ENCODE measurements at places on chromosomes 12 and 14.

- DNase-seq, result no peak
Observed at GRCh38 chr12:15522574-15523187, 200.4 kb downstream of the PTPRO start.

DNA sequence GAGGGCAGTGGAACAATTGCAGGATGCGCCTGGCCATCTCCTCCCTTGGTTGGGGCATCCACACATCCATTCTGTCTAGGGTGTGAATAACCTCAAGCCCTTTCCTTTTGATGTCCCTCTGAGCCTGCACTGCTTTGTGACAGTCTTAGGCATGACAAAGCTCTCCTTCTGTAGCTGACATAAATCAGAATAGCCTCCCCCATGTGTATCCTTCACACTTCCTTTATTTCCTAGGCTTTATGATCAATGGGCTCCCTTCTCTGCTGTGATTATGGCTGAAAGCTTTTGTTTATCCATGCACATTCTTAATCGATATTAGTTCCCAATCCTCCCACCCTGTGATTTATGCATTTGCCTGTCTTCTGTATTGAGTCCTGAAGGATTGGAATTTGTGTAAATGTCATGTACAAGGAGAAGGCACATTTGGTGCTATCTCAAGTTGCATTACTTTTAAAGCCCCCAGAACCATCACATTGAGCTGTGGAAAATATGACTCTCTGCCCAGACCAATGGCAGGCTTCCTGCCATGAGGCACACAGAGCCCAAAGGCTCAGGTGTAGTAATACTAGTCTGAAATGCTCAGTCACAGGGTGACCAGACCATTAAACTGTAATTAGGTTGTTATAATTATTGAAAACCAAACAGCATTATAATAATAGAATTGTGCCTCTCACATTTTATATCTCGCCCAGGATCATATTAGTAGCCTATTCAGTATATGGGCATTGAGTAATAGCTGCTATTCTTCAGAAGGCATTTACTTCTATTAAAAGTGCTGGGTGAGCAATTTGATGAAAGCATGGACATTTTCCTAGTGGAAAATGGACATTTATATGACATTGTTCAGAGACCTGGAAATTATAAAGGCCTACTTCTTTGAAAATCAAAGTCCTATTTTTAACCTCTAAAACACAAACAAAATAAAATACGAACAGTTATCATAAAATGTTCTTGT lies 14.0 kb downstream of the EMP1 start:
- DNase-seq, result no peak

GRCh38 chr14:36451310-36452065 lies 68.5 kb downstream of the NKX2-1 start:
- no peak for DNase-seq

GRCh38 chr12:102958073-102958829 lies 777 bp downstream of the ASCL1 start:
- DNase-seq, result no peak

- DNase-seq, result no peak
Observed at GRCh38 chr14:101111620-101112290, 208.2 kb upstream of the RTL1 start.

DNA sequence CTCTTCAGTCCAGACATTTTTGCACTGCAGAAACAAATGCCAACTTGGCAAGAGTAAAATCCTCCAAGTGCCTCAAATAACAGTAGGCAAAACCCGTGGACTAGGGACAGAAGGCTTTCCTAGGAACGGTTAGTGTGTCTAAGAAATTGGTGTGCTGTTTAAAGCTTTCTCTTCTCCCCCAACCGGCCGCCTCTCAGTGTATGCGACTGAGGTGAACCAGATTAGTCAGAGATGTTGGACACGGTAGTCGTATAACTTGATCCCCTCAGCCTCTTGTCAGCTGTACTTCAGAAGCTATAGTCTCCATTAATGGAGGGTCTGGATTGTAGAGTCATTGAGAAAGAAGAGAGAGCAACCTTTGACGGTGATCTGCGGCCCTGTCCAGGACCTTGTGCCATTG lies 21.7 kb downstream of the PPFIBP1 start:
- DNase-seq, result no peak

- DNase-seq, result no peak
Observed at GRCh38 chr12:6161124-6161882, 36.8 kb upstream of the VWF start.

DNA sequence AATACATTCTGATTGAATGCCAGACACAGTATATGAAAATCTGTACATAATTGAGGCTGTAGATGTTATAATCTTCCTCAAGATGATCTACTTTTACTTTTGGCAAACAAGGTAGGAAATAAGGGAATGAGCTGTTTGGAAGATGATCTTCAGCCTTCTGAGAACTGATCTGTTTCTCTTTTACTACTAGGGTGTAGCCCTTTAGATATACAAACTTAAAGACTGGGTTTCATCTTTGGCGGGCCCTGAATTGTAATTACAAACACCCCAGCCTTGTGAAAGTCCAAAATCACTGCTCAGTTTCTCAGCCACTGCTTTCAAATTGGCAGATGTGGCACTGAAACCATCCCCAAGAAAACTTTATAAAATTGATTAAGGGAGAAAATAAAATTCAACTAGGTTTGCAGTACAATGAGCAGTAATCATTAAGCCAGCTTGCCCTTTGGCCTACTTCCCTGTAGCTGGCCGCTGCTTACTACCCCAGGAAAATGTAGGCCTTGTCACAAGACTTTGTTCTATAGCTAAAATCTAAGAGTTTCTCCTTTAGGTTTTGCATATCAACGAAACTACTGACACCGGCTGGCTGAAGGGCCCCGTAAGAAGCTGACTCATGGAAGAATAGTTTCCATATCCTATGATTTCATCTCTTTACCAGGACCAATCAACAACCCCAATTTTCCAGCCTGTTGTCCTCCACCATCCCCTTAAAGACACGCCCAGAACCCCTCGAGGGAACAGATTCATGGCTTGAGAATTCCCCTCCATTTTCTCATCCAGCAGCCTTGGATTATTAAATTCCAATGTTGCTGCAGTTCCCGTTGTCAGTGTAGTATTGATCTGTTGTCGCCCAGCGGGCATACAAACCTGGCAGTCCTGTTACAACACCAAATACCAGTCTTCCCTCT lies 210.8 kb downstream of the PCNX1 start:
- DNase-seq, result no peak

GRCh38 chr14:33691907-33692306 lies 259.0 kb downstream of the EGLN3 start:
- no peak for DNase-seq

DNA sequence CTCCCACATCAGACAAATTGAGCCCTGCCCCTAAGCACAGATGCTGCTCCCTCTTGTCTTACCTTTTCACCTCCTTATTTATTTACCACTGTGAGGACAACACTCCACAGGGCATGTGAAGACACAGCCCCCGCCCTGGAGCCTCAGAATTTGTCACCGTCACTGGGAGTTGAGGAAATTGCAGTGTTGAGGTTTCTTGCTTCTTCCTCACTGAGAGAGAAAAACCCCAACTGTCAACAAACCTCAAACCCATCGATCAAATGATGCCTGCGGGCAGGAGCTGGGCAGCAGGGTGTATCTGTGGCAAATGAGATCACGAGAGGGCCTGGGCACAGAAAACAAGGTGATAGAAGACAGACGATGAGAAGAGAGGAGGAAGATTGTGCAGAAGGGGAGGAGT lies 30.5 kb upstream of the PLEKHG3 start:
- DNase-seq, result no peak

DNA sequence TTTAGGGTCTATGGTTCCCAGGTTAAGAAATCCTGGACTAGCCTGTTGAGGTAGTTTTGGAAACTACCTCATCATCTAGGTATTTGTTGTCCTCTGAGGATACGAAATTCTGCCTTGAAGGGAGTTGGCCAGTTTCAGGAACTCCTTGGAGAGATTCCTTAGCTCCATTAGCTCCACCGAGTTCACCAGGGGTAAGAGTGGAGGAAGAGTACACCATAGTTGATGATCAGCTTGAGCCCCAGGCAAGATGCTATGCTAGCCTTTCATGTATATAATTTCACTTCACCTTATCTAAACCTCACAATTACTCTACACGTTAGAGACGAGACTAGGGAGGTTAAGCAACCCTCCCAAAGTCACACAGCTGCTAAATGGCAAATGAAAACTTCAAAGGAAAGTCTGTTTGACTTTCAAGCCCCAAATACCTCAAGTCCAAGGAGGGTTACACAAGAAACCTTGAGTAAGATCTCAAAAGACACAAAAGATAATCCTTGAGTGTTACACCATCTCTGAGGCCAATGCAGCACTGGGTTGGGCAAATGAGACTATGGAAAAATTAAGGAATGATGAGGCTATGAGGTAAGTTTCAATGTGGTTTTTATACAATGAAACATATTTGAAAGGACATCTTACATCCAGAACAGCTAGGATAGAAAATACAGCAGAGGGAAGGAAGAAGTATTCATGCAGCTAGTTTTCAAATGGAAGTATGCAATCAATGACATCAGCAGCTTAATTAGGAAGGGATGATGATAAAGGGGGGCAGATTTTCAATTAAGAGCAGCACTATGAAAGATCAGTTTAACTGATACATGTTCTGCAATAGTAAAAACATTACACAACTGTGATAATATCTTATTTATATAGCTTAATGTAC lies 97.2 kb upstream of the KRAS start:
- DNase-seq, result no peak

DNA sequence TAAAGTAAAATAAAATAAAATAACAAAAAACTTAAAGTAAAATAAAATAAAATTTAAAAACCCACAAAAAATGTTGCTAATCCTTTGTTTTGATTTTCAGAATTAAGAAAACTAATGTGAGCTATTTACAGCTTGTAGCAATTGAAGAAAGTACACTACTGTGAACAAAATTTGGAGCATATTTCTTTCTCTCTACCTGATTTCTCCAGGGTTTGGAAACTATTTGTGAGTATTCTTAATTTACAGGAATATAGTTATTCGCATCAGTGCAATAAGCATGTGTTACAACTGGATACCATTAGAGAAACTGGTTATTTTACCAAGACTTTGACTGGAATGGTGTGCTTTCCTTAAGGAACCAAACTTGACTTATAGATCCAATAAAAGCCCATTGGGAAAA lies 86.1 kb upstream of the CNOT2 start:
- DNase-seq, result no peak

- DNase-seq, result no peak
Observed at GRCh38 chr12:5088586-5089264, 45.0 kb downstream of the KCNA5 start.

DNA sequence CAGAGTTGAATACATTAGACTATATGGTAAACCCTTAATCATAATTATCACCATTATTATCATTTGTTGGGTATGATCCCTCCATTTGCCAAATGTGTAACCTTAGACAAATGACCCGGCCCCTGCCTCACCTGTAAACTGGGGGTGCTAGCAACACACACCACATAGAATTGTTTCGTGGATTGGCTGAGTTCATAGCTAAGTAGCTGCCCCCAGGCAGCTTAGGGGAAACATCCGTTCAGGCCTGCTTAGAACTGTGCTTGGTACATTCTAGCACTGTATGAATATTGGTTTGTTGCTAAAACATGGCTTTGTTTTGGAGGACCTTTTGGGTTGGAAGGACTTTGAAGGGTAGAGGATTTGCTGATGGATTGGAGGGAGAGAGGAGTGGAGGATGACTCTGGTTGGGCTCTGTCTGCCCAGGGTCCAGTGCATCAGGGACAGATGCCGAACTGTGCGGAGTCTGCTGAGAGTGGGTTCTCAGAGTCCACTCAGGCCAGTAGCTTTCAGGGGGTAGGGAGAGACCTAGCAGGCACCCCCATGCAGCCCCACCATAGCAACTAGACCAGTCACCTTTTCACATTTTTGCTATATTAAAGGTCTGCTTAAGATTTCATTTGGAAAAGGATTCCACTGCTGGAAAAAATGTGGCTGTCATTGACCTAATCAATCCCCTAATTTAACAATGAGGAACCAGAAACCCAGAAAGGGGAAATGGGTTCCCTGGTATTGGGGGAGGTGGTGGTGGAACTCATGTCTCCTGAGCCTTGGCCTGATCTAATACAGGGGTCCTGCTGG lies 2.2 kb downstream of the RIN3 start:
- DNase-seq, result no peak

DNA sequence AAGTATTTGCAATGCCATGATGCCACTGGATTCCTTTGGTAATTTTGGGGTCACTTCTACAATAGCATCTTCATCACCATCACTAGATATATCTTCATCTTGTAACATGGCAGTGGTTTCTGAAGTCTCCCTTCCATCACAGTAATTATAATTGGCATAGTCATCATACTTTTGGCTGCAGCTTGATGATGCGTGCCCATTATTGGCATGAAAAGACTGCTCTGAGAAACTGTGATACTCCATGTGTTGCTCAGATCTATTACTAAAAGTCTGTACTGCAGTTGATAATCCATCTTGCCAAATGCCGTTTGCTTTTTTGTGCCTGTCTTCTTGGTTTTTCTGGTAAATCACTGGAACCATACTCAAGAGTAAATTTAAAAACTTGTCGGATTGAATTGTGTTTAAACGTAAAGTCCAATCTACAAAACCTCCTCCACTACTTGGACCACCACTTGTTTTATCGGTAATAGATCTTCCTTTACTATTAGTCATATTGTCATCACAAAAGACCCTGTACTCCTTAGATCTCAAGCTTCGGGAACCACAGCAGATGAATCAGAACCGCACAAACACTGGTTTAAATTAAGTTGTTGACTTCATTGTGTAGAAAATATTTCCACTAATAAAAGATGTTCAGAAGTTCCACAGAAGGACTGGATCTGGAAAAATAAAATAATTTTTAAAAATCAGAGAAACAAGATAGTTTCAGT lies 29.9 kb downstream of the SLC41A2 start:
- DNase-seq, result no peak

- DNase-seq, result no peak
Observed at GRCh38 chr12:39840422-39840821, 220.8 kb upstream of the ABCD2 start.

DNA sequence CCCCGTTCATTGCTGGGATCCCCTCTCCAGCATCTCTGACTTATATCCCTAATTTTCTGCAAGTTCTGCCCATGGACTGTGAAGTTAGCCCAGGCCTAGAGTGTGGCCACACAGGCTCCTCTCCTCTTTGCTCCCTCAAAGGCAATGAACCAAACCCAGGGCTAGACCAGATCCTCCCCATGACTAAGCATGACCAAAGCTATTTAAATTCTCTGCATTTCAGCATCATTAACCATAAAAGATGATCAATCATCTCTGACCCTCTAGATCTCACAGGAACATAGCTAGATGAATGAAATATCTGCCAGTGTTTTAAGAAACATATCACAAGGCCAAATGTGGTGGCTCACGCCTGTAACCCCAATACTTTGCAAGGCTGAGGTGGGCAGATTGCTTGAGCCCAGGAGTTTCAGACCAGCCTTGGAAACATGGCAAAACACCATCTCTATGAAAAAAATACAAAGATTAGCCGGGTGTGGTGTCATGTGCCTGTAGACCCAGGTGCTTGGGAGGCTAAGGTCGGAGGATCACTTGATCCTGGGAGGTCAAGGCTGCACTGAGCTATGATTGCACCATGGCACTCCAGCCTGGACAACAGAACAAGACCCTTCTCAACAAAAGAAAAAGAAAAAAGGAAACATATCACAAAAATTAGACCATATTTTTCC lies 2.2 kb upstream of the KRT3 start:
- no peak for DNase-seq

GRCh38 chr14:62247266-62247665 lies 485.0 kb downstream of the SNAPC1 start:
- no peak for DNase-seq

Measured in activated CD4-positive, alpha-beta T cell treated with anti-CD3 and anti-CD28 coated beads, Interleukin-2, amount 50 U/mL, for 24 hours (primary cell).